ENCODE measurements at places on chromosomes 3 and 15. TPM values are rescaled to one million over a fixed set of nuclear protein-coding genes. Genes with fewer than 3 reads are reported as not detected.

DNA sequence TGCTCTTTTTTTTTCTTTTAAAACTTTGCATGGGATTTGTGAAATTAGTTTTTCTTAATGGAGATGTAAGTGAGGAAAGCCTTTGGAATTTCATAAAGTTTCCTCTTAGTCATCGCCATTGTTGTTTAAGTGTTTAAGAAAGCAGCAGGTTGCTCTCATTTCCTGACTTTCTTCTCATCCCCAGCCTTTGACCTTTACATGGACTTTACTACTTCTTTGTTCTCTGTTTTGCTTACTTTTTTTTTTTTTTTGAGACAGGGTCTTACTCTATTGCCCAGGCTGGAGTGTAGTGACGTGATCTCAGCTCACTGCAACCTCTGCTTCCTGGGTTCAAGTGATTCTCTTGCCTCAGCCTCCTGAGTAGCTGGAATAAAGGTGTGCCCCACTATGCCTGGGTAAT lies 38.6 kb downstream of the FBXL2 start:
- H3K27me3 ChIP-seq: no peaks in the 10 kb centered on the region
- no peak for DNase-seq
- no peaks in the 10 kb centered on the region for H3K4me1 ChIP-seq
- H3K27ac ChIP-seq: no peak overlapping the region
- H3K4me3 ChIP-seq: no peak overlapping the region
- H3K36me3 ChIP-seq: no peaks in the 10 kb centered on the region

- no peak overlapping the region for H3K4me3 ChIP-seq
- no peaks in the 10 kb centered on the region for H3K27me3 ChIP-seq
- no peaks in the 10 kb centered on the region for H3K36me3 ChIP-seq
- DNase-seq: no peak
These were observed 85.7 kb upstream of the TGFBR2 start for GRCh38 chr3:30520699-30521098.

DNA sequence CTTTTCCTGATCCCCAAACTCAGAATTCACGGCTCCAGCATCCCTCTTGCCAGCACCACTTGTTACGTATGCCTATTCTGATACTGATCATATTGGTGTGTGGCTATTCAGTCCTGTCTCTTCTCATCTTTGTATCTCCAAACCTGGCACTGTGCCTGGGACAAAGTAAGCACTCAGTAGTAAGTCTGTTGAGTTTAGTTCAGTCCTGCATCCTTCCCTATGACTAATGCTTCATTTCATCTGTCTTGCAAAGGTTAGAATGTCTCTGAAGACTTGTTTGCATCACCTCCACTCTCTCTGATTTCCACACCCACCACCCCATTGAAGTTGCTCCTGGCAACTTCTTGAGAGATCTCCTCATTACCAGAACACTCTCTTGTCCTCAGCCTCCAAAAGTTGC lies 80.3 kb downstream of the HMG20A start:
- peaks cover 33% of the 10 kb centered on the region for H3K4me1 ChIP-seq
- DNase-seq: no peak
- no peak overlapping the region for H3K4me3 ChIP-seq
- no peaks in the 10 kb centered on the region for H3K27me3 ChIP-seq
- H3K36me3 ChIP-seq: no peaks in the 10 kb centered on the region
- H3K27ac ChIP-seq: no peak overlapping the region

DNA sequence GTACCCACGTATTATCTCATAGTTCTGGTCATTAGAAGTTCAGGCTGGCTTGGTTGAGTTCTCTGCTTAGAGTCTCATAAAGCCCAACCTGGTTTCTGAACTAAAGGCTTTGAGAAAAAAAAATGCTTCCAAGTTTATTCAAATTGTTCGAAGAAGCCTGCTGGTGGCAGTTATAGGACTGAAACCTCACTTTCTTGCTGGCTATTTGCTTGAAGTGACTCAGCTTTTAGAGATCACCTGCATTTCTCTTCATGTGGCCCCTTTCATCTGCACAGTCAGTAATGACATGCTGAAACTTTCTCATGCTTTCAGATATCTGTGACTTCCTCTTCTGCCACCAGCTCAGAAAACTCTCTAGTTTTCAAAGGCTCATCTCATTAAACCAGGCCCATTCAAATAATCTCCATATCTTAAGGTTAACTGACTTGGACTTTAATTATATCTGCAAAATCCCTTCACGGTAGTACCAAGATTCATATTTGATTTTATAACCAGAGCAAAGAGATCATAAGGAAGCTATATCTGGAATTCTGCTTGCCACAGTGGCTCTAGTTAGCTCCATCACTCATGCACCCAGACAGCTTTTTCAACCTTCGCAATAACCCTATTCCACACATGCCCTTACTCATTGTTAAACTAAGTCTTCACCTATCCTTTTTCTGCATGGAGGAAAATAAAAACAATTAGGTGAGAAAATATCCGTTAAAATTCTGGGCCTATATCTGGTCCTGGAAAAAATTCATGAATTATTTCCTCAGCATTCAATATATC lies 433.8 kb upstream of the CBLB start:
- no peak for DNase-seq
- H3K36me3 ChIP-seq: no peaks in the 10 kb centered on the region
- H3K4me3 ChIP-seq: no peak overlapping the region
- H3K27me3 ChIP-seq: no peaks in the 10 kb centered on the region

Gene SERINC4
- not detected for total RNA-seq

Gene TJP1
- 147 TPM for total RNA-seq

DNA sequence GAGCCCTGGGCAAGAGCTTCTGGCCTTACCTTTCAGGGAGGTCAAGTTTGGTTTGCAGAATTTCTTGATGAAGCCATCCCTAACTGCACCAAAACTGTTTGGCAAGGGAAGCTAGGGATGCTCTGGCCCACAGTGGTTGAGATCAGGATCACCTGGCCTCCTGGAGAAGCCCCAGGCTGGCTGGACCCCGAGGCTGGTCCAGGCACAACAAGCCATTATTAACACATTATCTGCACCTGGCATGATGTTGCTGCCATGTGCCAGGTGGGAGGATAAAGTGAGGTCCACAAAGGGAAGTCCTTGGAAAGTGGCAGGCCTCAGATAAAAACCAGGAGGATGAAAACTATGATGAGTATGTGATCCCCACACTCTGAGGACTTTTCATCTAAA lies 35.9 kb upstream of the DUSP7 start:
- H3K4me3 ChIP-seq: no peak overlapping the region
- peak; percentile 40 for DNase-seq
- no peaks in the 10 kb centered on the region for H3K27me3 ChIP-seq
- H3K36me3 ChIP-seq: no peaks in the 10 kb centered on the region

Gene ZNF80
- total RNA-seq: not detected

DNA sequence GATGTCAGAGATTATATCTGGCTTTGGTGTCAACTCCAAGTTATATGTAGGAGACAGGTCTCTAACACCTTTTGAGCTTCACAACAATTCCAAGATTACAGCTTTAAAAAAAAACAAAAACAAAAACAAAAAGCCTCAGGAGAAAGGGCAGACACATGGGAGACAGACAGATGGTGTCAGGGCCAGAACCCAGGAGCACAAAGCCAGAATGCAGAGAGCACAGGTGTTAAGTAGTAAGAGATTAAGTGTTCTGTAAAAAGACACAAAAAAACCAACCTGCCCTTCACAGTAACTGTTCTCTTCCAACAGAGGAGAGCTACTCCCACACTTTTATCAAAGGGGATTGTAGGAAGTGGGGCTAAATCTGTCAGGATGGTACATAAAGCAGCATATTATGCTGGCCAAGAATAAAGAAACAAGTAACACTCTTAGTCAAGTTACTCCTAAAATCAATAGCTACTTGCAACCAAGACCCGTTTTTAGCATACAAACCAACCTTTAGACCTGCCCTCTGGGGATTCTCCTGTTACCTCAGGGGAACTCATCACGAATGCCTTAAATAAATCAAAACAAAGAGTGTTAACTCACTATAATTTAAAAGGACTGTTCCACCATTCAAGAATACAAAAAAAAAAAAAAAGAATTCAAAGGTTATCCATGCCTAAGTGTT lies 5.9 kb downstream of the CPEB1 start:
- no peak overlapping the region for H3K4me3 ChIP-seq
- H3K27me3 ChIP-seq: peaks cover 39% of the 10 kb centered on the region
- H3K36me3 ChIP-seq: no peaks in the 10 kb centered on the region
- no peaks in the 10 kb centered on the region for H3K4me1 ChIP-seq

GRCh38 chr15:78164010-78164409 lies 14.8 kb downstream of the IDH3A start:
- H3K27ac ChIP-seq: no peak overlapping the region
- DNase-seq: no peak
- no peaks in the 10 kb centered on the region for H3K27me3 ChIP-seq
- H3K4me3 ChIP-seq: no peak overlapping the region

Measured in upper lobe of right lung (tissue), 1 donor.